Glutamatergic neuron (in vitro differentiated cells): ENCODE measurements at places on chromosomes 2 and 18. TPM values are rescaled to one million over a fixed set of nuclear protein-coding genes. Genes with fewer than 3 reads are reported as not detected.

- H3K36me3 ChIP-seq = no peaks in the 10 kb centered on the region
- no peak for DNase-seq
- H3K4me3 ChIP-seq = no peak overlapping the region
- H3K27ac ChIP-seq = no peak overlapping the region
Measured at GRCh38 chr2:101114268-101114783, 36.9 kb downstream of the TBC1D8 start.

GRCh38 chr18:22387787-22388186 lies 29.9 kb downstream of the CTAGE1 start:
- no peak overlapping the region for H3K4me3 ChIP-seq
- DNase-seq = no peak
- H3K27ac ChIP-seq = no peak overlapping the region
- no peaks in the 10 kb centered on the region for H3K4me1 ChIP-seq
- no peaks in the 10 kb centered on the region for H3K36me3 ChIP-seq
- no peaks in the 10 kb centered on the region for H3K27me3 ChIP-seq

GRCh38 chr2:236257575-236257974 lies 6.6 kb downstream of the ASB18 start:
- no peak for DNase-seq
- H3K4me1 ChIP-seq = no peaks in the 10 kb centered on the region
- H3K36me3 ChIP-seq = peaks cover 10% of the 10 kb centered on the region
- H3K4me3 ChIP-seq = no peak overlapping the region

CYRIA gene
- total RNA-seq = 19.3 TPM

ICA1L gene
- 12.0 TPM for total RNA-seq

DNA sequence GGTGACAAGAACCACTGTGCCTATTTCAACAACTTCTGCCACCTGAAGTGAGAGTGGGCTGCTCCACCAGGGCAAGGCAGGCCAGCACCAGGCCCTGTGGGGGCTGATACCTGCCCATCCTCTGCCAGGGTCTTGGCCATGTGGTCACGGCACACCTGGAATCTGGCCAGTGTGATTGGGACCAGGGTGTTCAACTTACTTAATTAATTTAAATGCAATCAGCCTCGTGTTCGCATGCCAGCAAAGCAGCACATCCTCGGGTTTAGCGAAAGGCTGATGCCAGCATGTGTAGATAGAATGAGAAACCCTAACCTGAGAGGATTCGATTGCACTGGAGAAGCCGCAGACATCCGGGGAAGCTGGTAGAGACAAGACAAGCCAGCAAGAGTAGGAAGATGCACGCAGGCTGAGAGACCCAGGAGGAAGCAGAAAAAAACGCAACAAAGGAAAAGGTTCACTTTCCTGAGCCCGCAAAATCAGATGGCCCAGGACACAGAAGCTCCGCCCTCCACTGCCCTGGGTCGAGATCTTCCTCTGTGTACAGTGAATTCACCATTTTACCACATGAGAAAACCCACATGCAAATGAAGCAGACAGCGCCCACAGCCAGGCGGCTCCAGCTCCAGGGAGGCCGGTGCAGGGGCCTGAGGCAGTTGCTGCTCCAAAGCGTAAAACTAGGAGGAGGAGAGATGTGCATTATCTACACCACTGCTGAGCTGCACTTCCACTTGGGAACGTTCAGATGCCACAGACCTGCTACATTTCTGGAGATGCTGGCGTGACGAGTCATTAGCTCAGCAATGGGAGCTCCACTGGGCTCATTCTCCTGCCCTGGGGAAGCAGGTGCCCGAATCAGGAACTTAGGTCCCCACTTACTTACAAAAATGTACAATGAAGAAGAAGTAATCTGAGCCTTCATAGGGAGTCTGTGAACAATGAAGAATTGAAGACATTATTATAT lies 92.1 kb downstream of the TMEM18 start:
- H3K36me3 ChIP-seq = no peaks in the 10 kb centered on the region
- DNase-seq = no peak
- no peak overlapping the region for H3K4me3 ChIP-seq
- H3K4me1 ChIP-seq = peaks cover 5% of the 10 kb centered on the region

CD8B2 gene
- total RNA-seq = not detected

DNA sequence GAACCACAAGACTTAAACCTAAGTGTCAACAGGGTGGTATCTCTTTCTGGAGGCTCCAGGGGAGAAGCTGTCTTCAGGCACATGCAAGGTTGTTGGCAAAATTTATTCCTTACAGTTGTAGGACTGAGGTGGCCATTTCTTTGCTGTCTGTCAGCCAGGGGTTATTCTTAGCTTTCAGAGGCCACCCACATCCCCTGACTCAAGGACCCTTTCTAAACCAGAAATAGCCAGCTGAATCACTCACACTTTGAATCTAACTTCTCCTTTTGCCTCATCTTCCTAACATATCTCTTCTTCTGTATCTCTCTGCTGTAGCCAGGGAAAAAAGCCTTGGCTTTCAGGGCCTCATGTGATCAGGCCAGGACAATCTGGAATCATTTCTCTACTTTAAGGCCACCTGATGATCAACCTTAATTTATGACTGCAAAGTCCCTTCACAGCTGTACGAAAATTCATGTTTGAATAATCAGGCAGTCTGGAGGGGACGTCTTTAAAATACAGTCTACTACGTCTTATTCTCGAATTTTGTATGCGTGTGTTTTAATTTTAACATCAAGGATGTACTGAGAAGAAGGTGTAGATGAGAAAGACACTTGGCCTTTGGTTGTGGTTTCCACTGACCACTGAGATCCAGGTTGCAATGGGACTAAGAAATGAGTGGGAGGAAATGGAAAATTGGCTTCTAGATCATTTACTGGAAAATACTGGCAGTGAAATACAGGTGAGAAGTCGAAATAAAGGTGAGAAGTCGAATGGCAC lies 90.4 kb downstream of the DOCK10 start:
- H3K27ac ChIP-seq = no peak overlapping the region
- no peaks in the 10 kb centered on the region for H3K4me1 ChIP-seq
- no peak for DNase-seq
- no peaks in the 10 kb centered on the region for H3K27me3 ChIP-seq
- H3K36me3 ChIP-seq = no peaks in the 10 kb centered on the region
- no peak overlapping the region for H3K4me3 ChIP-seq

ASB18 gene
- not detected for total RNA-seq
